Forelimb muscle (tissue), 1 donor: ENCODE measurements at places on chromosomes 1 and 21.

DNA sequence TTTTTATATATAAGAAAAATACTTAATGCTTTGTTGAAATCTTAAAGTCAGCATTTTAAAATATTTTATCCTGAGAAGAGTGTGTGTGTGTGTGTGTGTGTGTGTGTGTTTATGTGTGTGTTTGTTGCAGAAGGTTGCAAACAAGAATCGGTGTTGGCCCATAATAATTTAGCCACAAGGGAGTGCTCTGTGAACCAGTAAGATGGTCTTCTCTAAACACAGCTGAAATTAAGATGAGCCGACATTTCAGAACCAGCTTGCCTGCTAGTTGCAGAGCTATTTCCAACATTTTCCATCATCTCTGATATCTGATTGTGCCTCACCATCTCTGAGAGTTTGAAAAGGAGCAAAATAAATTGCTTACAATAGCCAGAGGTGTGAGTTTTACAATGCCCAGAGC lies 158.8 kb upstream of the SGIP1 start:
- DNase-seq = no peak

GRCh38 chr1:223670458-223671159 lies 5.1 kb upstream of the CAPN8 start:
- DNase-seq = no peak

DNA sequence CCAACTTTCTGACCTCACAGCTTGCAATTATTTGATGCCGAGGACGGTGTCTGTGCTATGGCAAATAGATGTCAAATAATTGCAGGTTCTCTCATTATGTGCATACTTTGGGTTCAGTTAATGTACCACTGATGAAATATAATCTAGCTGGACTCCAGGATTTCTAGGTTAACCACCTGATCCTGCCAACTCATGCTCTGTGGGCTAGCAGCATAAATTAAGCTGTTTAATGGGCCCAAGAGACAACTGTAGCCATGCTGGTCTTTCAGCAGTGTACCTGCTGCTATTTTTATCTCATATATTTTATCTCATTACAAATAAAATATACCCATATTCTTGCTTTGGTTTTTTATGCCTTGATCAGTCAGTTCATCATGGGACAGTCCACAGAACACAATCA lies 43.3 kb upstream of the HP1BP3 start:
- DNase-seq = no peak

DNA sequence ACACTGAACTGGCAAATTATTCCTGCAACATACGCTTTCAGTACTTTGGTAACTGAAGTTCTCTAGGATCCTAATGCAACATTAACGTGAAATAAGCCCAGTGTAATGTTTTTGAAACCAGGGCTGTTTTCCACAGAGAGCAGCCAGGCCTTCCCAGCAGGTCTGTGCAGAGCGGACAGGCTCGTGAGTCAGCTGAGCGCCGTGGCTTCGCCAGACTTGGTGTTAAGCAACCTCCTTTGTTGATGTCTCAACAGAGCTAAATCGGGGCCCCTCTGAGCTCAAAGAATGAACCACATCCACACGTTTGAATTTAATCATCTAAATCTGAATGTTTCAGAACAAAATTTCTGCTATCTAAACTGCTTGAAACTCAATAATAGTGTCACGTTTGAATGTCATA lies 181.8 kb upstream of the FMN2 start:
- no peak for DNase-seq

DNA sequence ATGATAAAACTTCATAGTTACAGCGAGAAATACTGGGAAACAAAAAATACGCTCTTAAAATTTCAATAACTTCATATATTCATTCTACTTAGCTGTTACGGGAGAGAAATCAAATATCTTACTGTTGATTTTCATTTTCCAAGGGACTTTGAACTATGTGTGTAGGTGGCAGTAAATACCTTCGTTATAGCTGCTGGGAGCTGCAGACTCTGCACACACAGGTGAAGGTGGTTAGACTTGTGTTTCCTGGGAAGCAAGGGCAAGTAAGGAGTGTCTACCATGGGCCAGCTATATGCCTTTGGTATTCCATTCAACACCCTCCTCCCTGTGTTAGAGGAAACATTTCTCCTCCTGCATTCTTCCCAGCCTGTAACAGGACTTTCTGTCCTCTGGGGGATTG lies 51.4 kb upstream of the DIRAS3 start:
- DNase-seq = no peak

DNA sequence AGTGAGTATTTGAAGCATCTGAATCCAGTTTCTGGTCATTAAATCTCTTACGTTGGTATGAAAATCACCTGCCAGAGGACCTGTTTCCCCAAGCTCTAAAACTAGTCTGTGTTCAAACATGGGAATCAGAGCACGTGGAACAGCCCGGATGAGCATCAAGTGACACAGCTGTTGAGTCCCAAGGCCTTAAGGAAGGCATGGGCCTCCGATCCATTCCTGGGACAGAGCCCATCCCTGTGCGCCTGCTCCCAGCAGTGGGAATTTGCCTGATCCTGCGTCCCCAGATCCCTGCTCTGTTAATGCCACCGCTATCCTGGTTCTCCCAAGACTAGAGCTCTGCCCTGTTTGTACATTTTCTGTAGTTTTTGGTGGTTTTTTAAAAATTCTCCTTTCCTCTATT lies 68.4 kb upstream of the FBXO28 start:
- no peak for DNase-seq

DNA sequence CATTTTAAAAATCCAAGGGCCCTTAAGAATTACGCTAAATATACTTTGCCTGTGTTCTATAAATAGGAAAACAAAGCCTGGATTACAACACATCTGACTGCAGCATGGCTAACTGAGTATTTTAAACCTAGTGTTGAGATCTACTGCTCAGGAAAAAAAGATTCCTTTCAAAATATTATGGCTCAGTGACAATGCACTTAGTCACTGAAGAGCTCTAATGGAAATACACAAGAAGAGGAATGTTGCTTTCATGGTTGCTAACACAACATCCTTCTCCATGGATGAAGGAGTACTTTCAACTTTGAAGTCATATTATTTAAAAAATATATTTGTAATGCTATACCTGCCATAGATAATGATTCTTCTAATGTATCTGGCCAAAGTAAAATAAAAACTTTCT lies 248.3 kb upstream of the NEGR1 start:
- DNase-seq = no peak

GRCh38 chr1:114339379-114339778 lies 171.6 kb downstream of the TRIM33 start:
- no peak for DNase-seq

- DNase-seq = no peak
Observed at GRCh38 chr1:39988618-39989343, 33.8 kb downstream of the MFSD2A start.

DNA sequence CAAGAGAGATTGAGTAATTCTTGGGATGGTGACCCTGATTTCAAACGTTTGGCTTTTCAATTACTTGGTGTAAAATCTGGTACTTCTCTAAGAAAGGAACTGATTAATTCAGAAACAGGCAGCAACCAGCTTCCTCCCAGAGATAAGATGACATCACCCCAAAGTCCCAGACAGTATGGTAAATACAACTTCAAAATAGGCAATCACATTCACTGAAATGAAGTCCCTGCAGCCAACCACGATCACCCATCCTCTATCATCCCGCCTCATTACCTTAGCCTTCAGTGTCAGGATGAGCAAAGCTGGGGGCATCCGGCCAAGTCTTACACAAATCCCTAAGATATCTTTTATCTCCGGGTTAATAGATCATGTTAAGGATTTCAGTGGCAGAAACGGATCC lies 26.4 kb upstream of the RUNX1 start:
- DNase-seq = no peak

DNA sequence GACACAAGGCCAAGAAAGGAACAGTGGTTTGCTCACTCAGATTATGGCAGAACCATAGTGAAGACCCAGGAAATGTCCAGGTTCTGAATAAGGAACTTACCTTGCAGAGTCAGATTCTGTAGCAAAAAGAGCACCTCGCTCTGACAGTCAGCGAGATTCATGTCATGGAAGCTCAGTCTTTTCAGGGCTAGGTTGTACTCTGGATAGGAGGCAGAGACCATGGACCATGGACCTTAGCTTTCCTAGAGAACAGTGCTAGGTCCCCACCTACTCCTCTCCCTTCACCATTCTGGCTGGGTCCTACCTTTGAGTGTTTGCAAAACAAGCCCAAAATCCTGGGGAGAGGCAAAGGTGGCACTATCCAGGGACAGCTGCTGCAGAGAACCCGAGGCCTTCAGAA lies 23.3 kb downstream of the LRRC41 start:
- no peak for DNase-seq

GRCh38 chr1:7339953-7340352 lies 431.1 kb upstream of the VAMP3 start:
- DNase-seq = no peak

DNA sequence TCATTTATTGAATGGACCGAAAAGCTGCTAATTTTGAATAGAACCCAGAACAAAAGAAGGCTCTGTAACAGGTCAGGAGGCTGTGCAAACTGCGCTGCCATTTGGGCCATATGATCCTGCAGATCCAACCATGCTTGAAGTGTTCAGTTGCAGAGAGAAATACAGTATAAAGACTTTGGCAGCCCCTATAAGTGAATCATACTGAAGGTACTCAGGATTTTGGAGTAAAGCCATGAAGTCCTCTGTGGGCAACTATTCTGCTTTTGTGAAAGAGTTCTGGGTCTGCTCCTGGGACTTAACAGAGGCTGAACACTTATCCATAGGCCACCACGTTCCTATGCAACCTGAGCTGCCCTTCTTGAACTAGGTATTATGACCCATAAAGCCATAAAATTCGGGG lies 1613.6 kb upstream of the PRMT6 start:
- no peak for DNase-seq

DNA sequence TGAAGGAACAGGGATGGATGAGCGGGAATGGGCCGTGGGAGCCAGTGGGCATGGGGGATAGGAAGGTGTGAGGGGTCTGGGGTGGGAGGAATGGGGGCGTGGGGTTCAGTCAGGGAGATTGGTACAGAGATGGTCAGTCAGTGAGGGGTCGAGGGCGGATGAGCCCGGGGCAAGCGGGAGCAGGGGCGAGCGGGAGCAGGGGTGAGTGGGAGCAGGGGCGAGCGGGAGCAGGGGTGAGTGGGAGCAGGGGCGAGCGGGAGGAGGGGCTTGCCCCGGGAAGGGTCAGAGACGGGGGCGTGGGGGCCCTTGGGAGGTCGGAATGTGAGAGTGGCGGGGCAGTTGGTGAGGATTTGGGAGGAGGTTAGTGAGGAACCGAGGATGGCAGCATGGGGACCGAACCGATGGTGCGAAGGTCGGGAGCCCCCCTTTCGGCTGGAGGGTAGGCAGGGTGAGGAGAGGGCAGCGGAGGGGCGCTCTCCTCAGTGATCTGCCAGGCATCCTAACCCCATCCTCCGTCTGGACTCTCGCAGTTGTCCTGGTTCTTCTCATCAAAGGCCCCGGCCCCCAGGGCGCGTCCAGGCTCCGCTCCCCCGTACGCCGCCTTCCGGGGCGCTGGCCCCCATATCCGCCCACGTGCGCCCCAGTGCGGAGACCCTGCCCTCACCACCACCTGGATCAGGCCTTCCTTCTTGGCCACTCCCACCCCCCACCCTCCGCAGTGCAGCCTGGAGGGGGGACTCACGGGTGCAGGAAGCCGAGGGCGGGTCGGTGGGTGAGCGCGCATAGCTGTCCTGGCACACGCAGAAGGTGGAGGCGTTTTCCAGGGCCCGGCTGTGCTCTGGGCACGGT lies 11.2 kb downstream of the EPHA10 start:
- DNase-seq = no peak

- no peak for DNase-seq
Observed at GRCh38 chr1:80909172-80909784, 891.5 kb upstream of the ADGRL2 start.

GRCh38 chr1:81682490-81682889 lies 118.2 kb upstream of the ADGRL2 start:
- DNase-seq = no peak

DNA sequence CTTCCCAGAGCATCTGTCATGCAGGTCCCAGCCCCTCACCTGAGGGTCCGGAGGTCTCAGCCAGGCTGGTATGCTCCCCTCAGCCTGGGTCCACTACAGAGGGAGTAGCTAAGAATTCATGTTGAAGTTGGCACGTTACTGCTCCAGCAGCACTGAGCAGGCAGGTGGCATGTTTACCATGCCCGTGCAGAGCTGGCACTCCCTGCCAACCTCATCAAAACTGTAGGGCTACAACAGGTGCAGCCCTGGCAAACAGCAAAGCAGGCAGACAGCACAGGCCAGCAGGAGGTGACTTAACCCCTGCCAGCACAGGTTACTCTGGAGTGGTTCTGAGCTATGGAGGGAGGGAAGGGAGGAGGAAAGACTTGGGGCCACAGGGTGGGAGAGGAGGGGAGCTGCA lies 46.4 kb downstream of the NUAK2 start:
- DNase-seq = no peak
